CD4-positive, alpha-beta T cell treated with Interleukin-4 for 4 hours (primary cell): ENCODE measurements at places on chromosomes 7 and 10.

GRCh38 chr7:122883049-122883680 lies 3.1 kb downstream of the CADPS2 start:
- no peak for DNase-seq

DNA sequence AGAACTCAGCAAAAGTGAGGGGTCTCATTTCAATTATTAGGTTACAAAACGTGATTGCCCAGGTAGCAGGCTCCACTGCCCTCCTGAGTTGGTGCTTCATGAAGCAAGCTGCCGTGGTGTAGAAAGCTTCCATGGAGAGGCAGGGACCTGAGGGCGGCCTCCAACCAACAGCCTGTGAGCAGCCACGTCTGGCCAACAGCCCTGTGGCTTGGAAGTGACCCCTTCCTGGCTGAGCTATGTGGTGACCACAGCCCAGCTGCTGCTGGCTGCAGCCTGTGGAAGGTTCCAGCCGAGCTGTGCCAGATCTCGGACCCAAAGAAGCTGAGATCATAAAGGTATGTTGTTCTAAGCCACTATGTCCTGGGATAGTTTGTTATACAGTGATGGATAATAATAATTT lies 122.5 kb upstream of the KLF6 start:
- DNase-seq, result no peak

GRCh38 chr10:84336406-84337090 lies 8.2 kb downstream of the CCSER2 start:
- DNase-seq, result no peak

- peak; percentile 64 for DNase-seq
Measured at GRCh38 chr7:99143853-99144672, at the start of gene SMURF1. Gene SMURF1 (minus strand): TSS chr7:99144108. CDS start chr7:99143780, 328 bp downstream.

DNA sequence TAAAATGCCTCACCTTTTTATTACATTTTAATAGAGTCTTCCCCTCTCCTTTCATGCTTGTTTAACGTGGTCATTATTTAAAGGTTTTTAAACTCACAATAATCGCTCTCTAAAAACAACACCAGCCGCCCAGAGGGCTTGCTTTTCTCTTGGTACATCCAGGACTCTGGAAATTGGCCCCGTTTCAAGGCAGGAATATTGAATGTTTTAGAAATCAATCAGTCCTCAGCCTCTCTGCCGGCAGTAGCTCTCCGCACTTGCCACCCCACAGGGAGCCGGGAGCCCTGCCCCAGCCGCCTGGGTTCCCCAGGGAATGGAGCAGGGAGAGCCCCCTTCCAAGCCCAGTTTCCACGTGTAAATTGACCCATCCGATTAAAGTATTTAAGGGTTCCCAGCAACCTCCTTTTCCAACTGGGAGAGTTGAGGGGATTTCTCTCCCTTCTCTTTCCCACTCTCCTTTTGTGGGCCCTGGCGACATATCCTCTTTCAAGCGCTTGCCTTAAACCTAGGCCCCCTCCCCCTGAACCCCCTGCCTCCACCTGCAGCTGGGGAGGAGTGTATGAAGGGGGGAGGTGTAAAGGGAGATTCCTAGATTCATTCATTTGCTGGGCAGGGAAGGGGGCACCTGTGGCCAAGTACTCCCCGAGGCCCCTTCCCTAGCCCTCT lies 1.9 kb downstream of the FGF8 start:
- no peak for DNase-seq

DNA sequence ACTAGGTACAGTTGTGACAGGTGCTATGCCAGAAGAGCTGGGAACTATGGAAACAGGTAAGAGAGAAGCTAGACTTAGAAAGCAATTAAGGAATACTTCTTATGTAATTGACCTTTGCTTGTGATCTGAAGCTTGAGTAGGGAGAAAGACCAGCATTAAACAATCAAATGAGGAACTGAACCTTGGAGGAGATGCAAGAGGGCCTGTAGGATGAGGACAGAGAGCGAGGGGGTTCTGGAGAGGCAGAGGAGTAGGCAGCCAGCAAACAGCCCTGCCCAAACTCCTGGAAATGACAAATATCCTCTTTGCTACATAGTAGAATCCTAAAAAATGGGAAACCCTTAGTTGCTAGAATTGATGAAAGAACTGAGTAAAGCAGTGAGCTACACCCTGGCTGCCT lies 41.6 kb upstream of the FAM204A start:
- DNase-seq, result no peak

GRCh38 chr7:149707448-149707886 lies 65.9 kb downstream of the ZNF467 start:
- no peak for DNase-seq

DNA sequence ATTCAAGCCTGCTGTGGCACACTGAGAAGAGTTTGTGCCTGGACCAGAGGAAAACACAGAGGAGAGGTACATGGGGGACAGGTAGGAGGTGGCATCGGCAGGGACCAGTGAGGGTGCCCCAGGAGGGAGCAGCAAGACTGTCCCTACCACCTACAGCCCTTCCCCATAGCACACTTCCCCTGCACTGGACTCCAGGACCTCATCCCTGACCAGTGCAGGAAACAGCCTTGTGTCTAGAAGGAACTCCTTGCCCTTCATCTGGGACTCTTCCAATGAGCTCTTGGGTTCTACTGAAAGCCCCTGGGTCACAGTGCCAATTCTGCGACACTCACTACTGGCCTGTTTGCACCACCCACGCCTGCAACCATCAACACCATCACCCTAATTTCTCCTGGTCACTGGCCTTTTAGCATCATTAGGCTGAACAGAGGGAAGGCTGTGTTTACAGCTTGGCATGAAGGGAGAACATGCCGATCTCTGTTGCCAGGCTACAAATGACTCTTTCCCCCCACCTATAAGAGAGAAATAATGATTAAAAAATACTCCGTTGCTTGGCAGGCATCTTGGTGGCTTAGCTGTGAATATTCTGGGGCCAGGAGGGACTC lies 371.9 kb upstream of the ZMIZ1 start:
- DNase-seq, result no peak

DNA sequence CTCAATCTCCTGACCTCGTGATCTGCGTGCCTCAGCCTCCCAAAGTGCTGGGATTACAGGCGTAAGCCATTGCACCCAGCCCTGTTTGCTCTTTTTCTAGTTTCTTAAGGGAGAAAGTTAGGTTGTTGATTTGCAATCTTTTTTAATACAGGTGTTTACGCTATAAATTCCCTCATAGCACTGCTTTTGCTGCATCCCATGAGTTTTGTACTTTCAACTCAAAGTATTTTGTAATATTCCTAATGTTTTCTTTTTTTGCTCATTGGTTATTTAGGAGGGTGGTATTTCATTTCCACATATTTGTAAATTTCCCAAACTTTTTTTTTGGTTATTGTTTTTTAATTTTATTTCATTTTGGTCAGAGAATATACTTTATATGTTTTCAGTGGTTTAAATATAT lies 11.6 kb downstream of the TPST1 start:
- no peak for DNase-seq

- DNase-seq, result no peak
Measured at GRCh38 chr10:33832124-33832787, 497.8 kb upstream of the NRP1 start.

DNA sequence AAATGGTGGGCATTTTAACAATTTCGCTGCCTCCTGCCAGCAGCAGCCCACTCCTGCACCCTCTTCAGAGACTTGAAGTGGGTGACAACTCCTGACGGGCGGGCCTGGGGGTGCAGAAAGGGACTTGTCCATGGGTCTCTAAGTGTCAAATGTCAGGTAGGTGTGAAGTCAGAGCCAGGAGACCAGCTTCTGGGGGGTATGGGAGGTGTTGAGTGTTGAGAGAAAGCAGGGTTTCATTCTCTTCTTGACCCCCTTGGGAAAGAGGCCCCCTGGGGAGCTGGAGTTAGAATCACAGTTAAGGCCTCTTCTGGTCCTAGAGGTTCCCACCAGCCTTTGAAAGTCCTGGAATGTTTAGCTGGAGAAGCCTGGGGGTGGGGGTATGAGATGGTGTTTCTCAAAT lies 11.6 kb upstream of the PALD1 start:
- no peak for DNase-seq

DNA sequence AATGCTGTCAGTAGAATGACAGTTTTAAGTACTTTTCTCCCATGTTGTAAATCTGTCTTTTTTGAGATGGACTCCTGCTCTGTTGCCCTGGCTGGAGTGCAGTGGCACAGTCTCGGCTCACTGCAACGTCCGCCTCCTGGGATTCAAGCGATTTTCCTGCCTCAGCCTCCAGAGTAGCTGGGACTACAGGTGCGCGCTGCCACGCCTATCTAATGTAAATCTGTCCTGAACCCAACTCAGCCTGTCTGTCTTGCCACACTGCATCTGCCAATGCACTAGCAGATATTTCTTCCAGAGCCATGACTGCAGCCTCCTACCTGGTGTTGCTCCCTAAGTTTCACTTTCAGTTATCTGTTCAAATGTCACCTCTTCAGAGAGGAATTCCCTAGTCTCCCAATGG lies 264.1 kb downstream of the PHF14 start:
- no peak for DNase-seq

DNA sequence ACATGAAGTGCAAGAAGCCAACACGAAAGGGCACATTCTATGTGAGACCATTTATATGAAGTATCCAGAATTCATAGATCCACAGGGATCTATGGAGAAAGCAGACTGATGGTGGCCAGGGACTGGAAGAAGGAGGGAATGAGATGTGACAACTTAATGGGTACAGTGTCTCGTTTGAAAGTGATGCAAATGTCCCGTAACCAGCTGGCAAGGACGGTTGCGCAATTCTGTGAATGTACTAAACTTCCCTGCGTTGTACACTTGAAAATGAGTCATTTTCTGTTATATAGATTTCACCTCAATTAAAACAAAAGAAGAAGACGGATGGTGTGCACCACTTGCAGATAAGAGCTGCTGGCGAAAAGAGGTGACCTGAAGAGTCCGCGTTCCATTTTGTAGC lies 861.1 kb downstream of the TYW1 start:
- no peak for DNase-seq

GRCh38 chr7:1055956-1056784 lies 11.8 kb downstream of the GPR146 start:
- no peak for DNase-seq

DNA sequence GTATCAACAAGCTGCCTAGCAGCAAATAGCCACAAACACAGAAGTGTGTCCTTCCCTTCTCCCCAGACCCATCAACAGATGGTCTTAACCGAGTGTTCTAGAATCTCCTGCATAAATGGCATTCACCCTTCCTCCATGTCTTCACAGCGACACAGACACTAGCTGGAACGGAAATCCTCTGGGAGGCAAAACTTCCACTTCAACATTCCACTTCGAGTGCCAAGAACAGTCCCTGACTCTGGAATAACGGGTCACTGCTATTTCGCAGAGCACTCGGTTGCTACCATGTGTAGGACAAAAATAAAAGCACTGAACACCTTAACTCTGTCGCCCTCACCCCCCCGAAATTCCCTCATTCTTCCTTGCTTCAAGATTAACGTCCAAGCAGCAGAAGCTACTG lies 65.1 kb downstream of the SFMBT2 start:
- no peak for DNase-seq

- no peak for DNase-seq
Measured at GRCh38 chr10:61616611-61617010, 46.1 kb upstream of the CABCOCO1 start.

DNA sequence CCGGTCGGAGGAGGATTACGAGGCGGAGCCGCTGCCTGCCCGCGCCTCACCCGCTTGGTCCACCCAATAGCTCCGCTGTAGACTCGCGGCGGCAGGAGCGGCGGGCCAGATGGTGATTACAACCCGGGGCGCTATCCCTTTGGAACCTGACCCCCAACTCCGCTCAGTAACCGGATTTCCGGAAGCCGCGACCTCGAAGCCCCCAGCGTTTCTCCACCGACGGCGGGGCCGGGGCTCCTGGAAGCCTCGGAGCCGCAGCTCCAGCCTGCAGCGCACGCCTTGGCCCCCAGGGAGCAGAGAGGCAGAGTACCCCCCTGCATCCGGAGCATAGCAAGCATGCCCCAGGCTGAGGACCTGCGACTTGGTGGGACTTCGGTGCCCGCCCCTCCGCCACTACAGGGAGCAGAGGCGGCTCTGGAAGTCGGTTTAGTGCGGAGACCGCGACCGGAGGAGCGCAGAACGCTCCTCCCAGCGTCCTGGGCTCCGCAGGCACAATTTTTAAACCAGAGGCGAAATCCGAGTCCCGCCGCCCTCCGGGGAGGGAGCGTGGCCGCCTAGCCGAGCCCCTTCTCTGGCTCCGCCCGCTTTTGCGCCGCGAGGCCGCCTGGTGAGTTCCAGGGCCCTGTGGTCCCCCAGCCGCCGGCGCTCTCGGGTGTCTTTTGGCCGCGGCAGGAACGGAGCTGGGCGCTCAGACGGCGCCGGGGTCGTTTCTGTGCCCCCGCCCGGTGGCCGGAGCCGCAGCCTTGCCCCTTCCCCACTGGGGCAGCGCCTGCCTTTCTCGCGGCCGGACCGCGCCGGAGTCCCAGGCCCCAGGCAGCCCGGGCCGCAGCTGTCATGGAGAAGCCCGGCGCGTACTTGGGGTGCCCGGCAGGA lies 28.2 kb upstream of the BMS1 start:
- DNase-seq, result no peak

- DNase-seq, result peak; percentile 60
Measured at GRCh38 chr7:151756076-151756731, 120.7 kb downstream of the PRKAG2 start.

DNA sequence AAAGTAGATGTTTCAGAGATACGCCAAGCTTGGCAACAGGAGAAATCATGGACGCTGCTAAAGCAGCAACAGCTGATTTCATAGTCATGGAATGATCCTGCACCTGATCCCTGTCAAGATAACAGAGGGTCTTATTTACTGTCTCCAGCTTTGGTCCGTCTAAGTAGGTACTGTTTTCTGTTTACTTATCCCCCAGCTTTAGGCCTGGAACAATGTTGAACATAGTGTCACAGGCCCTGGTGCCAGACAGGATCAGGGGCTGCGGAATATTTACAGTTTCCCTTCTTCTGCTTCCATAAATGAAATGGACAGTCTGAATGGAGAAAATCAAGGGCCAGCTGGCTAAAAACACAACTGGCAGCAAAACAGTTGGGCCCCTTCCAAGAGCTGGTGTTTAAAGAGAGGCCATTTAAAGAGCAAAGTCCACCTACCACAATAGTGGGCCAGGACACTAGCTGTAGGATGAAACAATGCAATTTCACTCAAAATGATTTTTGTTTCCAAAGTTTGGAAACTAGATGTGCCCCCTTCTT lies 2.9 kb downstream of the GPR37 start:
- no peak for DNase-seq

DNA sequence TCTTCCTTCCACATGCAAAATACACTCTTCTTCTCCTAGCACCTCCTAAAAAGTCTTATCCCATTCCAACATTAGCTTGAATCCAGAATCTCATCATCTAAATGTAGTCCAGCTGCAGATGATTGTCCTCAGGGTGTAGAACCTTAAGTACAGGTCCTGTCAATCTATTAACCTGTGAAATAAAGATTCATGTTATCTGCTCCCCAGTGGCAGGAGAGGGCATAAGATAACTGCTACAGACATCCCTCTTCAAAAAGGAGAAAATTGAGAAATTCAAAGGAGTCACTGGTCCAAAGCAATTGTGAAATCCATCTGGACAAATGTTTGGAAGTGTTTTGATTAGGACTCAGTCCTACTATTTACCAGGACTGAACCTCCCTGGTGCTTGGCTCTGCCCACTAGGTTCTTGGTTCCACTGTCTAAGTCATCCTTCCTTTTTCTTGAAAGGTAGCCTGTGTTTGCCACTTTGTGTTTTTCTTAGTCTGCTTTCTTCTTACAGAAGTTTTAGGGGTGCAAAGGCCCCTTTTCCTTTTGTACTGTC lies 96.2 kb downstream of the ADD3 start:
- DNase-seq, result no peak
